Activated T-cell treated with anti-CD3 and anti-CD28 coated beads, Interleukin-2, amount 50 U/mL, for 72 hours (primary cell): ENCODE measurements at places on chromosomes 2 and 18.

- no peak for DNase-seq
Measured at GRCh38 chr18:74290021-74290420, 1.7 kb downstream of the CYB5A start.

DNA sequence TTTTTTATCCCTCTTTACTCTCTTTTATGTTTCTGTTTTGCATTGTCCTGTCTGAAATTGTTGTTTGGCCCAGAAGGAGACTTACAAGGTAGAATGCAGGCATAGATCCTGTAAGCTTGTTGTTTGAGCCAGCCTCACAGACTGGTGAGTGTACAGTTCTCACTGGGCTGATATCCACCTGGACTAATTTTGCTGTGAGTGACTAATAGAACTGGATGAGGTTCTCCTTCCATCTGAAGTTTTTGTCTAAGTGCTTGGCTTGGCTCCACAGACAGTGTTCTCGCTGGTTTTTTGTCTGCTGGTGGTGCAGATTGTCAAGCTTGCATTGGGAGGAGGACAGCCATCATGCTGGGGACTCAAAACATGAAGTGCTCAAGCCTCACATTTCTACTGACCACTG lies 495.7 kb downstream of the TSN start:
- no peak for DNase-seq

GRCh38 chr2:230700447-230700846 lies 12.2 kb upstream of the CAB39 start:
- DNase-seq = no peak

DNA sequence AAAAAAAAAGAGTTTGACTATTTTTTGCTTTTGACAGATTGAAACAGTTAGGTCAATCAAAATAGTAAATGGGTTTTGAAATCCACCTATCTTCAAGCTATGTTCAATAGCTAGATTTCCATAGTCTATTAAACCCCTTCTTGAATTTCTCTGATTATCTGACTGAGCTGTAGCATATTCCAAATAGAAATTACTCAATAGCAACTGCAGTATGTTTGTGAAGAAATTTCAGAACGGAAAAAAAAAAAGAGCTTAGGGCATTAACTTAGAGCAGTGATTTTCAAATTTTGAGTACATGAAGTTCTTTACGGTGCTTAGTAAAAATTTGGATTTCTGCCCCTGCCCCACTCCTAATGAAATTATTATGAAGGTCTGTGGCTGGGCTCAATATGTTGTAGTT lies 432.3 kb downstream of the LRP1B start:
- no peak for DNase-seq

- DNase-seq = no peak
Measured at GRCh38 chr2:185998562-185999070, 260.0 kb downstream of the FSIP2 start.

DNA sequence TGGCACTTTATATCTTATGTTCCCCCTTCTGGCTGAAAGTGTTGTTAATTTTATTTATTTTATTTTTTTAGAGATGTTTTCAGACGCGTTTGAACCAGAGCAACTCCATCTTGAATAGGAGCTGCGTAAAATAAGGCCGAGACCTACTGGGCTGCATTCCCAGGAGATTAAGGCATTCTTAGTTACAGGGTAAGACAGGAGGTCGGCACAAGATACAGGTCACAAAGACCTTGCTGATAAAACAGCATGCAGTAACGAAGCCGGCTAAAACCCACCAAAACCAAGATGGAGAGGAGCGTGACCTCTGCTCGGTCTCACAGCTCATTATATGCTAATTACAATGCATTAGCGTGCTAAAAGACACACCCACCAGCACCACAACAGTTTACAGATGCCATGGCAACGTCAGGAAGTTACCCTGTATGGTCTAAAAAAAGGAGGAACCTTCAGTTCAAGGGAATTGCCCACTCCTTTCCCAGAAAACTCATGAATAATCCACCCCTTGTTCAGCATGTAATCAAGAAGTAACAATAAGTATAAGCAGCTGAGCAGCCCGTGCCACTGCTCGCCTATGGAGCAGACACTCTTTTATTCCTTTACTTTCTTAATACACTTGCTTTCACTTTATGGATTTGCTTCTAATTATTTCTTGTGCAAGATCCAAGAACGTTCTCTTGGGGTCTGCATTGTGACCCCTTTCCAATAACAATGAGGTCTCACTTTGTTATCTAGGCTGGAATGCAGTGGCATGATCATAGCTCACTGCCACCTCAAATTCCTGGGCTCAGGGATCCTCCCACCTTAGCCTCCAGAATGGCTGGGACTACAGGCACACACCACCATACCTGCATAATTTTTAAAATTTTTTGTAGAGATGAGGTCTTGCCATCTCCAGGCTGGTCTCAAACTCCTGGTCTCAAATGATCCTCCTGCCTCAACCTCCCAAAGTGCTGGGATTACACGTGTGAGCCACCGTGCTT lies 55.9 kb downstream of the CACNB4 start:
- DNase-seq = no peak

DNA sequence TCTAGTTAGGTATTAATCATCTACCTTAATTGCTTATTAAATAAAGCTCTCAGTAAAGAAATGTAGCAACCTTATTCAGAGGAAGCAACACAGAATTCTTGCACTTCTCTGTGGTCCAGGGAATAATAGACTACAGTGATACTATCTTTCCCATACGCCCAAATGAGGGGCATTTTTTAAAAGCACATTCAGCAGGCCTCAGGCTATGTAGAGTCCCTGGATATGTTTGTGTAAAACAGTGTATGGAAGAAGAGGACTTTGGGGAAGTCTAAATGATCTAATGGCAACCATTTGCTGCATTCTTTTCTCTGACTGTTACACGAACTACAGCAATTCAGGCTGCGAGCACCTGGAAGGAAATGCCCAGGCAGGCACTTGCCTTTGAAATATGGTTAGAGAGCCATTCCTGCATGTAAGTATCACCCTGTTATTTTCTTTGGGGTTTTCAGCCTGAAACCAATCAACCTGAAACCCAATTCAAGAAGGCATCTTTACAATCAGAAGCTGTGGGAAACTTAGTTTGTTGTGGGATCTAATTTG lies 1814.7 kb upstream of the CELF4 start:
- no peak for DNase-seq

GRCh38 chr2:148523315-148523714 lies 121.2 kb upstream of the EPC2 start:
- DNase-seq = no peak

- no peak for DNase-seq
Measured at GRCh38 chr2:6653281-6653750, 212.4 kb downstream of the CMPK2 start.

GRCh38 chr2:61181382-61182058 lies 19.5 kb downstream of the C2orf74 start:
- DNase-seq = no peak

DNA sequence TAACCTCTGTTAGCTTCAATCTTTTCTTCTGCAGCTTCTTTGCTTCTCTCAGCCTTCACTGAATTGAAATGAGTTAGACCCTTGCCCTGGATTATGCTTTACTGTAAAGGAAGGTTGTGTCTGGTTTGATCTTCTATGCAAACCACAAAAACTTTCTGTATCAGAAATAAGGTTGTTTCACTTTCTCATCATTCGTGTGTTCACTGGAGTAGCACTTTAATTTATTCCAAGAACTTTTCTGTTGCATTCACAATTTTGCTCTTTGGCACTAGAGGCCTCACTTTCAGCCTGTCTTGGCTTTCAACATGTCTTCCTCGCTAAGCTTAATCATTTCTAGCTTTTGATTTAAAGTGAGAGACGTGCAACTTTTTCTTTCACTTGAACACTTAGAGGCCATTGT lies 365.3 kb downstream of the TDRD15 start:
- no peak for DNase-seq

DNA sequence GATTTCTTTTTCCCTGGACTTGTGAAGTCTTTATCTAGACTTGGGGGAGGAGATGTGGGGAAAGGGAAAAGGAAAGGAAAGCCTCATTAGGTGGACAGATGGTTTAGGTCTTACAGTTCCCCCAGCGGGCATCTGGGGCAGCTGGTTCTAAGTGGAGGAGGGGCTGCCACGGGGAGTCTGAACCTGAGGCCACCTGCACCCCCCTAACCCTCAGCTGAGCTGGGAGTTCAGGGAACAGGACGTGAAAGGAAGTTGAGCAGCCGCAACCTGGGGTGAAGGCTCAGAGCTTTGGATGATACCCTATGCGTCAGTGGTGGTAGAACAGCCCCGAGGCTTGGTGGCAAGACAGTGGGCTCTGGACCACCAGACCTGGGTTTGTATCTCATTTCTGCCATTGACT lies 26.8 kb downstream of the ITM2C start:
- no peak for DNase-seq

GRCh38 chr2:228548230-228548629 lies 366.7 kb upstream of the SPHKAP start:
- DNase-seq = no peak

DNA sequence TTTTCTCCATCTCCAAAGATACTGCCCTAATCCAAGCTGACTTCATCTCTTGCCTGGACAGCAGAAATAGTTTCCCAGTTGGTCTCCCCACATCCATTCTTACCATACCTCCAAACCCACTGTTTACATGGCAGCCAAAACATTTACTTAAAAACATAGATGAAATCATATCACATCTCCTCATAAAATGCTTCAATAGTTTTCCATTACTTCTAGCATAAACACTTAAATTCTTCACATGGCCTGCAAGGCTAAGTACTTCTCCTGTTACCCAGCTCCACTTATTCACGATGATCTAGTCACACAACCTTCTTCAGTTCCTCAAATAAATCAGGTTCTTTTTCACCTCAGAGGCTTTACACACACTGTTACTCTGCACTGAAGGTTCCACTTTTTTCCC lies 185.8 kb upstream of the ACVR2A start:
- no peak for DNase-seq
